Nucleus accumbens (tissue), 56 donors: ENCODE measurements at places on chromosomes 3 and 15.
A peak's percentile ranks its signal among the peaks of the same experiment; 100 is the strongest.

DNA sequence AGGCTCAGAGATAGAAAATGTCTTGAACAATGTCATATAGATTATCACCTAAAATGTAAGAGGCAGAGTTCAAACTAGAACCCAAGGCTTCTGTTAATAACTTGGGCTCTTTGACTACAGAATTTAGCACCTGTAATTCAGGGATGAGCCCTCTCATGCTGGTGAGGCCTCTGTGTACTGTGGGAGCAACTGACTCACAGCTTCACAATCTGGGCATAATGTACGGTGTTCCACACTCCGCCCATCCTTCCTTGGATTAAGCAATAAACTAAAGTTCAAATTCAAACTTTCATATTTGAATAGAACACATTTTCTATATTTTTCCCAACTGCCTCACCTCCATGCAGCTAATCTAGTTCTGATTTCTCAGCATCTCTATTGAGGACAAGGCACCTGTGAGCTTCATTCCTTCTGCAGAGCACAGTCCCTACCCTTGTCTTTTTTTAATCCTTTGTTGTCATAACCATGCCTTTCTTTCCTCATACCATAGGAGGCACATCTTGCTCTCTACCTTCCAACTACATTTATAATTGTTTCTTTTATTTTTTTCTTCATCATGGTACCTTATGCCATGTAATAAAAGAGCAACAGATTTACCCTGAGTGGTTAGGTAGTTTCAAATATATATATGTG, 392.1 kb downstream of the NLGN1 start:
- no peak for DNase-seq

- DNase-seq, result no peak
These were observed 13.9 kb downstream of the CEP152 start for GRCh38 chr15:48796930-48797329.

DNA sequence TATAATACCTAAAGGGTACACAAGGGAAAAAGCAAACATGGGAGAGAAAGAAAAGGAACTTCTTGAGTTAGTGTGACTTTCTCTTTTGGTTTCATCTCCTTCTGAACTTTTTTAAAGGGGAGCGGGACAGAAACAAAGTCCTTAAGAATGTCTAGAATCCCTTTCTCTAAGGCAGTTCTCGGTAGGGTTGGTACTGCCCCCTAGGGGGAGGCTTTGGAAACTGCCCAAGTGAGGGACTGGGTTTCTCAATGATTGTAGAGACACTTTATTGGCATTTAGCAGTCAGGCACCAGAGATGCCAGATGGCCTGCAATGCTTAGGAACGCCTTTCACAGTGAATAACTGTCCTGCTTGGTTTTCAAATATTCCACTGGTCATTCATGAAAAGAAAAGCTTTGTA, 172.7 kb downstream of the WDR72 start:
- DNase-seq, result peak; percentile 5

- no peak for DNase-seq
These were observed 13.1 kb downstream of the BLM start for GRCh38 chr15:90730290-90730689.

- no peak for DNase-seq
These were observed 11.5 kb upstream of the DNASE1L3 start for GRCh38 chr3:58222161-58222724.

- no peak for DNase-seq
These were observed 40.9 kb upstream of the MRPL3 start for GRCh38 chr3:131543714-131544113.
